ENCODE measurements at places on chromosomes 7 and 10.

- no peak for DNase-seq
Observed at GRCh38 chr7:156026076-156026600, 213.9 kb upstream of the SHH start.

GRCh38 chr10:59868696-59869593 lies 37.4 kb downstream of the CCDC6 start:
- no peak for DNase-seq

GRCh38 chr10:111784946-111785465 lies 398.6 kb downstream of the GPAM start:
- DNase-seq = no peak

- DNase-seq = no peak
Observed at GRCh38 chr7:34247468-34247867, 342.1 kb downstream of the BMPER start.

DNA sequence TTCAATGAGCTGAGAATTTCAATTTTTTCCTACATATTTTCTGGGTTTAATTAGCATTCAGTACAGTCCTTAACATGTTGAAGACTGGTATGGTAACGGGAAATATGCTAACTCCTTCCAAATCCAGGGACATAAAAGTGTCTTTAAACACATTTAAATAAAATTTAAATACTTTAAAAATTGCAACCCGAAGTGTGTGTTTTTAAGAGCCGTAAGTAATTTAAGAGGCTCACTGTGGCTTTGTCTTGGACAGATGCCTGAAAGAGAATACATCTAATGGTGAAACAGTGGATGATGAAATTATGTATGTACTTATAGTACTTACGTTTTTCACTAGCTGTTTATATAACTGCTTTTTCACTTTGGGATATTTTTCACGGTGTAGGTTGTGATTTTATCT lies 687.3 kb upstream of the CELF2 start:
- no peak for DNase-seq

- no peak for DNase-seq
Observed at GRCh38 chr10:51244748-51245490, 170.6 kb downstream of the PRKG1 start.

GRCh38 chr10:97685395-97685958 lies 1.6 kb downstream of the AVPI1 start:
- no peak for DNase-seq

DNA sequence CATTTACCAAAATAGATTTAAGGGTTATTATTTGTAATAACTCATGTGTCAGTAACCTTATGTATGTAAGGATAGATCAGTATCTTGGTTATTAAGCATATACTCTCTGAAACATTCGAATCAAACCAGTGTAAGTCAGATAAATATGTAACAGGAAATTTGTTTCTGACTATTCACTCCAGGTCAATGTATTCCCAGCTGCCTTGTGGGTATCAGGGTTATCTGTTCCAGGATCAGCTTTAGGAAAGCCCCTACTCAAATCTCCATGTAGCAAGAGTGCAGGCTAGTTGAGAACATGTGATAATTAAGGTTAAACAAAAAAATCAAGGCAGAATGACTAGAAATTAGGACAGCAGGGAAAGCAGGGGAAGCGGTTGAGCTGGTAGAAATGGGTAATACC lies 201.7 kb downstream of the AUTS2 start:
- DNase-seq = no peak

DNA sequence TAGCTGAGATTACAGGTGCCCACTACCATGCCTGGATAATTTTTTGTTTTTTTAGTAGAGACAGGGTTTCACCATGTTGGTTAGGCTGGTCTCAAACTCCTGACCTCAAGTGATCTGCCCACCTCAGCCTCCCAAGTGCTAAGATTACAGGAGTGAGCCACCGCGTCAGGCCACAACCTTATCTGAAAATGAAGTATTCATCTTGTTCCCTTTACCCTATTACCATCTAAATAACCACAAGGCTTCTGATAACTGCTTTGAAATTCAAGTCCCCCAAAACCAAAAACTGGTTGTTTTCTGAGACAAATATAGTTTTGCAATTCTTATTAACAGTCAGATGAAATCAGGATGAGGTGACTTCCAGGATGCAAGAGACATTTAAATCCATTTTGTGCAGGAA lies 2.4 kb downstream of the TCTN3 start:
- DNase-seq = no peak

DNA sequence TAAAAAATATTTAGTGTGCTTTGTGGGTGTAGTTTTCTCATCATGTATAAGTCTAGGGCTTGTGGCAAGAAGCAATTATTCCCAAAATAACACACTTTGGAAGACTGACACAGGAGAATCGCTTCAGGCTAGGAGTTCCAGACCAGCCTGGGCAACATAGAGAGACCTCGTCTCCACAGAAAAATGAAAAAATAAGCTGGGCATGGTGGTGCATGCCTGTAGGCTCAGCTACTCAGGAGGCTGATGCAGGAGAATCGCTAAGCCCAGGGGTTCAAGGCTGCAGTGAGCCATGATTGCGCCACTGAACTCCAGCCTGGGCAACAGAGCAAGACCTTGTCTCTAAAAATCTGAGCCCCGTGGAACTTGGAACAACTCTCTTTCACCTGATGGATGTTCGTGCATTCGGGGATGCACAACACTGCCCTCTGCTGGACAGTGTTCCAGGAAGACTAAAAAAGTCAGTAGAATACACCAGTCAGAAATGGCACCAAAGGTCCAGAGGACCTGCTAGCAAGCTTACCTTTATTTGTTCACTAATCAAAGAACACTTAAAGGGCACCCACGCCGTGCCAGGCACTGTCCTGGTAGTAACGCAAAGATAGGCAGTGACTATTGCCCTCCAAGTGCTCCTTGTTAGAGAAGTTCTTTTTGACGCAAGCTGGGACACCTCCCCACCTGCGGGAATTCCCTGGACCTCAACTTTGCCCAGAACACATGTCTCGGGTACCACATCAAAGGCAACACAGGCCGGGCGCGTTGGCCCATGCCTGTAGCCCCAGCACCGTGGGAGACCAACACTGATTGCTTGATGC lies 81.9 kb upstream of the CALN1 start:
- no peak for DNase-seq

GRCh38 chr7:85104432-85105205 lies 82.2 kb downstream of the SEMA3D start:
- no peak for DNase-seq
